ENCODE measurements at places on chromosomes 4 and X.

DNA sequence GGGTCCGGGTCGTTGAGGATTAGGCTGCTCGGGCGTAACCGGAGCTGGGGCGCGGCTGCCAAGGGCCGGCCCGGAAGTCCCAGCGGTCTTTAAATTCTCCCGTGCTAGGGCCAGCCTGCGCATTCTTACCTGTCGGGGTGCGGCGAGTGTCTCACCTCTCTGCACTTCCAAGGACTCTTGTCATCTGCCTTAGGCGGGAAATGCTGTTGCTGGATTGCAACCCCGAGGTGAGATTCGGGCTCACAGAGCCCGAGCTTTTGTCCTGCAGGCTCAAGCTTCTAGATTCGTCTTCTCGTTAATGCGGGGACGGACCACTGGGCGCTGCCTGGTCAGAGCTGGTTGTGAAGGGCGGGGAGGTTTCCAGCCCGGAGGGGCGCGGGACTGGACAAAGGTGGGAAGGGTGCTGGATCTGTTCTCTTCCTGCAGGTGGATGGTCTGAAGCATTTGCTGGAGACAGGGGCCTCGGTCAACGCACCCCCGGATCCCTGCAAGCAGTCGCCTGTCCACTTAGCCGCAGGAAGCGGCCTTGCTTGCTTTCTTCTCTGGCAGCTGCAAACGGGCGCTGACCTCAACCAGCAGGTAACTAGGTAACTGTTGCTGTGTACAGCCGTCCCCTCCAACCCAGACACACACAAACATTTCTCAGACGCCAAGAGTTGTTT is at the start of gene ANKRD37:
ANKRD37 (plus strand) TSS at position 118 of the 662 bp plus-strand sequence; CDS start at position 201, 83 bp downstream.
- DNase-seq = no peak

GRCh38 chr4:1419708-1420107 is 13.5 kb upstream of the NKX1-1 start:
- no peak for DNase-seq

GRCh38 chr4:122167369-122167768 is 15.2 kb downstream of the BLTP1 start:
- DNase-seq = peak; percentile 6

DNA sequence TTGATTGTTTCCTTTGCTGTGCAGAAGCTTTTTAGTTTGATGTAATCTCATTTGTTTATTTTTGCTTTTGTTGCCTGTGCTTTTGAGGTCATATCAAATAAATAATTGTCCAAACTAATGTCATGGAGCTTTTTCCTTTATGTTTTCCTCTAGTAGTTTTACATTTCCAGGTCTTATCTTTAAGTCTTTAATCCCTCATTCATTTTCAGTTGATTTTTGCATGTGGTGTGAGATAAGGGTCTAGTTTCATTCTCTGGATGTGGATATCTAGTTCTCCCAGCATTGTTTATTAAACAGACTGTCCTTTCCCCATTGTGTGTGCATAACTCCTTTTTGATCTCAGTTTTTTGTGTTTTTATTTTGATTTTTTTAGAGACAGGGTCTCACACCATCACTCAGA is 179.1 kb upstream of the STK26 start:
- no peak for DNase-seq

Measured in hematopoietic multipotent progenitor cell treated with erythropoietin and hydrocortisone succinate and interleukin-3 and kit ligand, for 6 days (in vitro differentiated cells).